ENCODE measurements at places on chromosomes 1 and 21.

GRCh38 chr1:167665469-167665868 lies 35.4 kb downstream of the RCSD1 start:
- no peak for DNase-seq

DNA sequence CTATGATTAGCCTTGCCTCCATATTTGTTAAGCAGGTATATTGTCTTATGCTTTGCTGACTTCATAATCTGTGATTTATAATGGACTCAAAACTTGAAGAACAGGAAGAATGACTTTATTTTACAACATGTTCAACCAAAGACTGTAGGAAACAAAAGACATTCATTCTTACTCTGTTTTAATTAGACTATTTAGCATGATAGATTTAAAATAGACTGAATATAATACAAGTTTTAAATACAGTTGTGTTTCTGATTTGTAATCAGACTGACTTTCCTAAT lies 63.1 kb downstream of the CDC14A start:
- no peak for DNase-seq

DNA sequence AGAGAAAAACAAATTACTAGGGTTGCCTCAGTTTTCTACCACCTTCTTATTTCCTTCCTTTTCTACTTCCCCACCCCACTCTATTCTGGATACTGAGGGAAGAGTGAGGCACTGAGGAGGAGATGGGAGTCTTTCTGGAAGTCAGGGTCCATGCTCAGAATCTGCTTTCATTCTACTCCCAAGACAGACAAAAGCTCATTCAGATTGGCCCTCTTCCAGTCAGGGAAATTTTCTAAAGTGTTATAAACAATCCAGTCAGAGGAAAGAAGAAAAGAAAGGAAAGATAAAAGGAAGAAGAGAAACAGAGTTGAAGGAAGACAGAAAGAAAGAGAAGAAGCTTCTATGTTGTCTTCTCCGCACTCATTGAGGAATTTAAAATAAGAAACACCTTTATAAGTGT lies 228.6 kb downstream of the COP1 start:
- no peak for DNase-seq

GRCh38 chr1:242402956-242403355 lies 121.5 kb downstream of the PLD5 start:
- no peak for DNase-seq

All from right lobe of liver (tissue), 6 donors.